Naive thymus-derived CD4-positive, alpha-beta T cell (primary cell): ENCODE measurements at places on chromosomes 4 and X. TPM values are rescaled to one million over a fixed set of nuclear protein-coding genes. Genes with fewer than 3 reads are reported as not detected.

AKAP14 gene
- total RNA-seq: not detected in 2 replicates

AWAT2 gene
- not detected for total RNA-seq

SLC34A2 gene
- not detected in 2 replicates for total RNA-seq

WDR1 gene
- 443 and 470 TPM in 2 replicates for total RNA-seq

MID1 gene
- total RNA-seq: 0.24 TPM

UBQLN2 gene
- total RNA-seq: 56.8 TPM

DNA sequence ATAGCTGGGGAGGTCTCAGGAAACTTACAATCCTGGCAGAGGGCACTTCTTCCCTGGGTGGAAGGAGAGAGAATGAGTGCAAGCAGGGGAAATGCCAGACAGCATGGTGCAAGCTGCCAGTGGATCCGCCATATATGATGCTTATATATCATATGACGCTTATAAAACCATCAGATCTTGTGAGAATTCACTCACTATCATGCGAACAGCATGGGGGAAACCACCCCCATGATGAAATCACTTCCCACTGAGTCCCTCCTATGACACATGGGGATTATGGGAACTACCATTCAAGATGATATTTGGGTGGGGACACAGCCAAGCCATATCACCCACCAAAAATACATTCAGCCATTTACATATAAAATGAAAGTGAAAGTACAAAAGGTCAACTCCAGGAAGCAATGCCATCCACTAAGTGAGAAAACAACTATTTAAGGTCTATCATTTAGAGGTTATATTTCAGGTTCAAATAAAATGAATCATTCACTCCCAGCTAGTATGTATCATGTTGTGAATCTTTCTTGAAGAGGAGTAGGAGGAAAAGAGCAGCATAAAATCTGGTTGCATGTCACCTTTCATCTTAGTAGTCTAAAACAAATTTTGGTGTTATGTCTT is 20.3 kb upstream of the DYNLT3 start:
- no peak for DNase-seq
- H3K27ac ChIP-seq: no peak overlapping the region
- H3K36me3 ChIP-seq: no peaks in the 10 kb centered on the region
- H3K27me3 ChIP-seq: no peaks in the 10 kb centered on the region

DNA sequence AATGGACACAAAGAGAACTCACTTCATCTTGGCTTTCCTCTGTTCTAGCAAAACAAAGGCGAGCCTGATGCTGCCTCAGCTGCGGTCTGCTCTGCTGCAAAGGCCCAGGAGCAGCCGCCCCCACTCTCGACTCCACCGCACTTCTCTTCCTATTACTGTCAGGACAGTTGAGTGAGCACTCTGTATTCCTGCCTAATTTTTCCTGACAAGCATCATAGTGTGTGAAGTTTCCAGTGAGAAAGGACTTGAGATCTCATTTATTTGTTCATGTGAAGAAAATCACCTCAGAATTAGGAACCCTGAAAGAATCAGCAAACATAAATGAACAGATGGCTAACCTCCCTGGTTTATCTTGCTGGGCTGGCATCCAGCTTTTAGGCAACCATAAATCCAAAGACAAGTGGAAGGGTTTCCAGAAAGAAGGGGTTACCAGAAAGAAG is 15.6 kb downstream of the SCARB2 start:
- no peaks in the 10 kb centered on the region for H3K36me3 ChIP-seq
- no peak overlapping the region for H3K4me3 ChIP-seq
- H3K27me3 ChIP-seq: no peaks in the 10 kb centered on the region
- no peak overlapping the region for H3K27ac ChIP-seq
- no peak for DNase-seq

- H3K36me3 ChIP-seq: no peaks in the 10 kb centered on the region
- H3K4me1 ChIP-seq: peaks cover 45% of the 10 kb centered on the region
- no peaks in the 10 kb centered on the region for H3K27me3 ChIP-seq
- peak overlapping the region; percentile 80 for H3K27ac ChIP-seq
- no peak for DNase-seq
- peak overlapping the region; percentile 30 for H3K4me3 ChIP-seq
Measured at GRCh38 chrX:12947545-12948235, 27.2 kb upstream of the TMSB4X start.

DNA sequence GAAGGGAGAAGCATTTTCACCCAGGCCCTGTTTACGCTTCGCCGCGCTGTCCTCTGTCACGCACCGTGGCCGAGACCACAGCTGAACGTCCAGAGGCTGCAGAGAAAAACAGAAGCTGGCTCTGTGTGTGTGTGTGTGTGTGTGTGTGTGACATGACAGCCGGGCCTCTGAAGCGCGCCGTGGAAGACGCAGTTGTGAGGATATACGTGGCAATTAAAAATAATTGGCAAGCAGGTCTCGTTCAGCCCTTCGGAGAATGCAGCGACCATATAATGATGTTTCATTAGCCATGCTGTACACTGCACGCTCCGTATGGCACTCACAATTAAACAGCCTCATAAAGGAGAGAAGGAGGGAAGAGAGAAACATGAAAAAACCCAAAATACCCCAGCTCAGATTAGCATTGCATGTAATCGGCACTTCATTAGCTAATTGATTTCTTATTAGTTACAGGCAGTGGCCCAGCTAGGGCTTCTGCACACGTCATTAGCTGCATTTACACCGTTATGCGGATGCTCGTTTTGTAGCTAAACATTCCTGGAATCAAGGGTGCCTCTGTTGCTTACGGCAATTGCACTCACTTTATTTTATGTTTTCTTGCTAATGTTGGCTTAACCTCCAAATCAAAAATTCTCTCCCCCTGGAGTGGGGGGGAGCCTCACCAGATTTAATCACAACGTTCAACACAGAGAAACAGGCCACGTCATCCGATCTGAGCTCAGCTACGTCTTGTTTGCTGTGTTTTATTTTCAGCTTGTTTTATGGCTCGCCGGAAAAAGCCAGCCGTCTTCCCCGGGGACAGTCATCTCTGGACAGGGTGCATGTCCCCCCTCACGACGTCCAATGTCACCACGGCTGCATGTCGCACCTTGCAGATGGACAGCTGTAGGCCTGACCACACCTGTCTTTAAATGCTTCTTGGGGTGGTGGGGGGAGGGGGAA is 74.6 kb upstream of the SHOX start:
- no peaks in the 10 kb centered on the region for H3K4me1 ChIP-seq
- H3K27me3 ChIP-seq: no peaks in the 10 kb centered on the region
- no peak overlapping the region for H3K27ac ChIP-seq
- no peak overlapping the region for H3K4me3 ChIP-seq
- no peaks in the 10 kb centered on the region for H3K36me3 ChIP-seq
- no peak for DNase-seq

GRCh38 chrX:39152106-39152649 is 350.9 kb downstream of the MID1IP1 start:
- no peak overlapping the region for H3K4me3 ChIP-seq
- H3K27ac ChIP-seq: no peak overlapping the region
- DNase-seq: peak; percentile 14

DNA sequence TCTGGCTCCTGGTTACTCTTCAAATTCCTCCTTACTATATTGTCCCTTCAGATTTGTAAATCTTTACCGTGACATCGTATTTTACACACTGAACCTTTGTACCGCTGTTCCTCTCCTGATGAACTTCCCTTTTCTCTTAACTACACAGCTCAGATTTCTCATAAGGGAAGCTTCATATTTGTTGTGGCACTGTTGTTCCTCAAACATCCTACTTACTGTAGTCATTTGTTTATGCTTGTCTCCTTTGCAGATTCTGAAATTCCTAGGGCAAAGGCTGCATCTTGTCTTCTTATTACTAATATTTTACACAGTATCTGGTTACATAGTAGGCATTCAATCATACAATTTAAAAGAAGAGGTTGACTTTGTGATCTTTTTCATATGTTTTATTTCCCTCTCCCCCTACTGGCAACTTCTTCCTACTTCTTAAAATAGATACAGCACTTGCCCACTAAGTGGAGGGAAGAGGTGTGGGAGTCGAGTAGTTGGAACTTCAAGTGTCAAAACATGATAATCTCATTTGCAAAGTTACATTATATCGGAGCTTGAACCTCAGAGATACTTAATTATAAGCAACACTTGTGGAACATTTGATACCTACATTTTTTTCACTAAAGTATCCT is 50.0 kb downstream of the TET2 start:
- H3K27ac ChIP-seq: no peak overlapping the region
- no peaks in the 10 kb centered on the region for H3K4me1 ChIP-seq
- no peaks in the 10 kb centered on the region for H3K36me3 ChIP-seq
- H3K4me3 ChIP-seq: no peak overlapping the region
- no peak for DNase-seq

- no peak overlapping the region for H3K4me3 ChIP-seq
- no peaks in the 10 kb centered on the region for H3K27me3 ChIP-seq
- DNase-seq: no peak
- H3K36me3 ChIP-seq: peaks cover 91% of the 10 kb centered on the region
- no peak overlapping the region for H3K27ac ChIP-seq
Measured at GRCh38 chr4:533318-534100, 34.5 kb downstream of the PIGG start.

GRCh38 chr4:68447201-68447600 is at the start of gene TMPRSS11E:
TSS of gene TMPRSS11E (plus strand) at chr4:68447463. CDS start at chr4:68447513, 50 bp downstream.
- no peaks in the 10 kb centered on the region for H3K4me1 ChIP-seq
- no peaks in the 10 kb centered on the region for H3K36me3 ChIP-seq
- no peak within 1 kb of the TSS for H3K27ac ChIP-seq
- no peak for DNase-seq
- no peak within 1 kb of the TSS for H3K4me3 ChIP-seq

DNA sequence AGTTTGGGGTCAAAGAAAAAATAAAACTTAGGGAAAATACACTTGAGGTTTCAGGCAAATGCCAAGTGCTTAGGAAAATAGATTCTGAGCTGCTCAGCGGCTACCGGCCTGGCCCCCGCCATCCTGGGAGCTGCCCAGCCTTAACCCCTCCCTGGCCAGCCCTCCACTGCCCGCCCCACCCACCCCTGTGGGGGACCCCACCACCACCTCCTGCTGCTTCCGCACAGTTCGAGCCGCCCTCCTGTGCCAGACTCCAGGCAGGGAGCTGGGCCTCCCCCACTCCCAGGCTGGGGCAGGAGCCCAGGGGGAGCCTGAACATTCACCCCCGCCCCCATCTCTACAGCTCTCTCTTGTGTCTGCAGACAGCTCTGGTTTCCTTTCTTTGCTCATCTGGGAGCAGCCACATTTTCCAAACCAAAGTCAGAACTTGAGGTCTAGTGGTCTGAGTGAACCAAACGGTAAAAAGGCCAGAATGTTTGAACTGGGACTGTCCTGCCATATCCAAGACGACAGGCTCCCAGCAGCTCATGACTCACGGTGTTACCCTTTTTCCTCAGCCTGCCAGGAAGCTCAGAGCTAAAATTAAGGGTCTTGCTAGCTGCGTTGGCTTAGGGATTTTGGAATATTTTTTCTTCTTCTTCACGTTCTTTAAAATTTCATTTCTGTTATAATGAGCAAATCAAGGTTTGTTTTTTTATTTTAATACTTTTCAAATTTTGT is 4.7 kb upstream of the FGFR3 start:
- DNase-seq: no peak
- H3K27me3 ChIP-seq: no peaks in the 10 kb centered on the region
- H3K4me1 ChIP-seq: no peaks in the 10 kb centered on the region
- H3K36me3 ChIP-seq: no peaks in the 10 kb centered on the region
- no peak overlapping the region for H3K27ac ChIP-seq
- no peak overlapping the region for H3K4me3 ChIP-seq

DNA sequence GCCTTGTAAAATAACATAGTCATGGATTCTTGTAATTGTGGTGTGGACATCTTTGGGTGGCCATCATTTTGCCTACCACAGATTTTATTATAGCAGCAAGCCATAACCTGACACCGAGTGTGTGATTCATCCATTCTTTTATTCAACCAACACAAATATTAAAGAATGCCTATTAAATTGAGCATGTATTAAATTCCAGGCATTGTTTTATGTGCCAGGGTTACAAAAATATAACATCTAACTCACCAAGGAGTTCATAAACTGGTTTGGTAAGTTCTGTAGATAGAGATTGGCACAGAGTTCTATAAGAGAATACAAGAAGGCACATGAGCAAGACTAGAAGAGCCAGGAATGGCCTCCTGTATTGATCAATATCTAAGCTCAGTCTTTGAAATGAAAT is 18.0 kb downstream of the NBDY start:
- no peak overlapping the region for H3K4me3 ChIP-seq
- DNase-seq: no peak
- H3K27me3 ChIP-seq: no peaks in the 10 kb centered on the region
- no peaks in the 10 kb centered on the region for H3K4me1 ChIP-seq
- H3K27ac ChIP-seq: no peak overlapping the region
- no peaks in the 10 kb centered on the region for H3K36me3 ChIP-seq

DNA sequence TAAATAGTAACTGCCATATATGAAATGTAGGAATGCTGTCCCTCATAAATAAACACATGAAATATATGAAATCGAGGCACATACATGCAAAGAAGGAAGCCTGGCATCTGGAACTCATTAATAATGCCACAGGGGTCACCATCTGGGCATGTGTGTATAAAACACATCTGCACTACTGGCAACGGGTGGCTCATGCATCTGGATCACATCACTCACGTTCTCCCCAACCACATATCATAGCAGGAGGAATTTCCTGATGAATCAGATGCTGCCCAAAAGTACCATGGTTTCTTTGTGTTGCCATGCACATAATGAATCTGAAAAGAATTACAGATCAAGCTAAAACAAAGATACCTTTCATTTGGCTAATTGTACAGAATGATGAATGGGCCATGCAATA is 28.6 kb downstream of the RNF175 start:
- H3K27ac ChIP-seq: no peak overlapping the region
- no peaks in the 10 kb centered on the region for H3K4me1 ChIP-seq
- no peaks in the 10 kb centered on the region for H3K36me3 ChIP-seq
- DNase-seq: no peak
- H3K4me3 ChIP-seq: no peak overlapping the region

DNA sequence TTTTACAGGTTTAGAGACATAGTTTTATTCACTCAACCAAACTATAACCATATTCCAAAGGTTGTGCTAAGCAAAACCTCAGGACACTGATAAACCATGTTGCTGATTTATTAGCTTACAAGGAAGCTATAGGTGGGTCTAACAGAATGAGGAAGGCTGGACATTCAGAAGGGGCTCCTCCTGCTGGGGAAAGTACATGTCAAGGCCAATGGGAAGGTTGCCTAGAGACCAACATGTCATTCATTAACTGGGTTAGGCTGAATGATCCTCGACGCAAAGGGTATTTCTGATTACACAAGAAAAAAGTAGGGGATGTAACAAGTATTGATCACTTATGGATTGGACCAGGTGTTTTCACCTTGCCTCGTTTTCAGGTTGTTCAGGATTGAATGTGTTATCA is 30.3 kb downstream of the SLC10A6 start:
- no peaks in the 10 kb centered on the region for H3K27me3 ChIP-seq
- DNase-seq: no peak
- no peaks in the 10 kb centered on the region for H3K36me3 ChIP-seq

DNA sequence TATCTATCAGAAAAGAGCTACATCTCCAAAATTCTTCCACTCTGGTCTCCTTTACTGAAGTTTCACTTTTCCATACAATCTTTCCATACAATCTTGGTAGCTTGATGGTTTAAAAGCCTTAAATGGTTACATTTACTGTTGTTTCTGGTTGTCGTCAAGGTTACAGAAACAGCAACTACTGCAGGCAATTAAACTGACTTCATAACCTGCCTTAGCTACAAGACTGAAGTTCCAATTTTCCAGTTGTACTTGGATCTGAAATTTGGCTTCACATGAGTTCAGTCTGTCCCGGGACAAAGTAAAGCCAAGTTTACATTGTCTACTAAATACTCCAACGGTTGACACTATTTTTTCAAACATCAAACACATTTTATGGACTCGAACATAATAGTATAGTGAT is 326.4 kb downstream of the ANKRD50 start:
- no peaks in the 10 kb centered on the region for H3K27me3 ChIP-seq
- H3K4me1 ChIP-seq: no peaks in the 10 kb centered on the region
- H3K36me3 ChIP-seq: no peaks in the 10 kb centered on the region
- H3K27ac ChIP-seq: no peak overlapping the region

- DNase-seq: no peak
- H3K4me1 ChIP-seq: no peaks in the 10 kb centered on the region
- no peaks in the 10 kb centered on the region for H3K27me3 ChIP-seq
- no peak overlapping the region for H3K27ac ChIP-seq
- no peak overlapping the region for H3K4me3 ChIP-seq
Measured at GRCh38 chr4:3870567-3870962, 104.4 kb downstream of the ADRA2C start.
